ENCODE measurements at places on chromosomes 6 and 20.

DNA sequence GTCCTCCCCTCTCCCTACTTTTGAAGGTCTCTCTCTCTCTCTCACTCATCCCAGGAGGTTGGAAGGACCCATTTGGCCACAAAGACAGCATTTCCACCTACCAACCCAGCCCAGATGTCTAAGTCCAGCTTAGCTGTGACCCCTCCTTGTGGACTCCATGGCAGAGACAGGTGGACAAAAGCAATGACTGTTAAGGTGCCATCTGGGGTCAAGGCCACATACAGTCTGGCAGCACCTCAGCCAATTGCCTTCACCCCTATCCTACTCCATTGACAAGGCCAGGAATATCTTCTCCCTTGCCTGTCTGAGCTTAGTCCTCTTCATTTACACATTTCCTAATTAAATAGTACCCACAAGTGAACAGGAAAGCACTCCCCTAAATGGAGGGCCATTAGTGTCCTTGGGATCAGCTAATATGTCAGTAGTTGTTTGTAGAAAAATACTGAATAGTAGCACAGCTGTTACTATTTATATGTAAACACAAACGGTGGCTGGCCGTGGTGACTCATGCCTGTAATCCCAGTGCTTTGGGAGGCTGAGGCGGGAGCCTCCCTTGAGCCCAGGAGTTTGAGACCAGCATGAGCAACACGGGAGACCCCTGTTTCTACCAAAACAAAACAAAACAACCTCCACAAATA is 28.8 kb downstream of the GCM1 start:
- DNase-seq, result peak; percentile 33

DNA sequence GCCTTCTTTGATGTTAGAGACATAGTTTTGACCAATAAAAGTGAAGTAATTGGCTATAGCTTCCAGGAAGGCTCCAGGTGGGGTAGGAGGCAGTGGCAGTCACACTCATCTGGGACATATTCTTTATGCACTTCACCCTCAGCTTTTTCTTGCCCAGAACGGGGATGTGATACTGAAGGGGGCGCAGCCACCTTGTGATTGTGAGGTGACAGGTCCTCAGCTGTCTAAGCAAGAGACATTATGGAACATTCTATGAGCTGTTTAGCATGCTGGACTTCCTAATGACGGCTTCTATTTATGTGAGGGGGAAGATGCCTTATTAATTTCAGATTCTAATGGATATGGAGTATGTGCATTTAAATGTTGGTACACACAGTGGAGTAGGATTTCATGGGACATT is 151.3 kb upstream of the ZFP64 start:
- DNase-seq, result no peak

DNA sequence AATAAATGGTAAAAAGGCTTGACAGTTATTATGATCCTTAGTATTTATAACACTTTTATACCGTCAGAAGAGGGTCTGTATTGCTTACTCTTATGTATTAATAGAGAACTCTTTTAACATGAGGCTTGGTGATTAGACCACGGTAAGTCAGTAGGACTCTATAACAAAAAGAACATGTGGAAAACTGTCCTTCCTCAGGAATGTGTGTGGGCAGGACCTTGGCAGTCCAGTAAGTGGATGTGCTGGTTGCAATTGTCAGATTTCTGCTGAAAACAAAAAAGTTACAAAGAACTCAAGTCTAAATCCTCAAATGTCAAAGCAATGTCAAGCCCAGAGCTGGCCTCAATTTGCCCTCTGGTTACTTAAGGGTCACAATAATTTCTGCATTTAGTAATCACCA is 81.1 kb downstream of the PLCG1 start:
- DNase-seq, result no peak

DNA sequence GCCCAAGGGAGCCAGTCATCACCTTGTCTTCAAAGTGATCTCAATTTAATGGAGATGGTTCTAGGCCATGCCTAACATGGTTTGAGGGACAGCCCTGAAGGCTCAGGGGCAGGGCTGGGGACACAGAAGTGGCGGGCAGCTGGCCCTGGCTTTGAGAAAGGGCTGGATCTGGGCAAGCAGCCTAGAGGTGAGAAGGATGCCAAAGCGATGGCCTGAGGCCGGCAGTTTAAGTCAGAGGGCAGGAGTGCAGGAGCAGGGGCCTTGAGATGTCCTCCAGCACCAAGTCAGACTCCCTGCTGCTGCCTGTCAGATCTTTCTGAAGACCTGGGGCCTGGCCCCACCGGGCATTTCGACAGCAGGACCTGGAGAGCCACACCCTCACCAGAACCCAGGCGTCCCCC is 28.4 kb upstream of the APMAP start:
- DNase-seq, result no peak

GRCh38 chr20:14611479-14611878 is 274.1 kb upstream of the FLRT3 start:
- no peak for DNase-seq

DNA sequence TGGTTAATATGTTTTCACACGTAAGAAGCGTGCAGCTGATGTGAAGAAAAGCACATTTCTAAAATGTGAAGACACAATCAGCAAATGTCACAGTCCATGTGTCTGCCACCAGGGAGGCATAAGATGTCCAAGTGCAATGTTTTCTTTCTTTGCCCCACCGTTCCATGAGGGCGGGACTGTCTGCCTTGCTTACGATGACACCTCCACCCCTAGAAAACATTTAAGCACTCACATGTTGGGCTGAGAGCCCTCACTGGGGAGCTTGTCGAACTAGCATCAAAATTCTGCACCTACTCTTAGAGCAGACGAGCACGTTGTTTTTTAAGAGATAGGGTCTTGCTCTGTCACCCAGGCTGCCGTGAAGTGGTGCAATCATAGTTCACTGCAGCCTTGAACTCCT is 57.6 kb downstream of the PSMG4 start:
- no peak for DNase-seq

DNA sequence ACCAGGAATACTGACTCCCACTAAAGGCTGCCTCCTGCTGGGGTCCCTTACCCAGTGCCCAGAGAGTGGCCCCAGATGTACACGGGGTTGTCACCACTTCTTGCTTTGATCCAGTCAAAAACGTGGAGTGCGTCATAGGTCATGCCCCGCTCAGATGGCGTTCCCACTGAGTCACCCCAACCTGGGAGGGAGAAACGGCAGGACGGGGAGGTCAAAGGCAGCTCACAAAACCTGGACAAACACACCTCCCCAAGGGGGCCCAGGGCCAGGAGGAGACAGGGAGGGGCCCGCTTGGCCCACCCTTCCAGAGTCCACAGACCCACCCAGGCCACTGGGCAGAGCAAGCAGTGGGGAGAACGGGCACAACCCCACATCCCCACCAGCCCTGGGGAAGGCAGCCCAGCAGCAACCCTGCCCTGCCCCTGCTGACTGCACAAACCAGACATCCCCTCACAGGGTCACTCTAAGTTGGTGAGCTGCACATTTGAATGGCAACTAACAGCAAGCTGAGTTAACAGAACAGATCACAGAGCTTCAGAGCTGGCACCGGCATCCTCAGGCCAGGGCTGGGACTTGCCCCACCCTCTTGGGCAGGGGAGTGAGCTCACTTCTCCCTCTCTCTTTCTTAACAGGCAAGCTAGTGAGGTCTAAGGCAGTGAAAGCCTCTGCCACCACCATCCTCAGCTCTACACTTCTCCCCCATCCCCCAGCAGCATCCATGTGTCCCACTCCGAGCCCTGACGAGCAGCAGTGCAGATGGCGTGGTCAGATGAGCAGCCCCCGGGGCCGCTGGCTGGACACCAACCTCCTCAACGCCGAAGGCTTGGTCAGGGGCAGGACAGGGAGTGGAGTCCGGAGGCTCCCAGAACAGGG is 61.7 kb downstream of the PYGB start:
- peak; percentile 72 for DNase-seq

DNA sequence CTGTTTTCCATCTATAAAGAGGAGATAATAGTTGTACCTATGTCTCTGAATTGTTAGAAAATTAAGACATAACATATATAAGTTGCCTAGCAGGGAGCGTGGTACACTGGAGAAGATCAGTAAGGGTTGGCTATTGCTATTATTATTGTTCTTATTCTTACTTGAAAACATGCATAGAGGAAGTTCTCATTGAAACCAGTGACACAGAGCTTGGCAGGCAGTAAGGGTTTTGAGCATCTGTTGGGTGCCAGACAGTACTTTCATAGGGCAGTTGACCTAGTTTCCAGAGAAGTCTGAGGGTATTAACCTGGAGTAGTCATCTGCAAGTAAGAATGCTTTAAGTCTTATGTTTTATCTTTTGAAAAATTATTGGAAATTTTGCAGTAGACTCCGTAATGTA is 13.3 kb upstream of the SGK1 start:
- DNase-seq, result no peak

DNA sequence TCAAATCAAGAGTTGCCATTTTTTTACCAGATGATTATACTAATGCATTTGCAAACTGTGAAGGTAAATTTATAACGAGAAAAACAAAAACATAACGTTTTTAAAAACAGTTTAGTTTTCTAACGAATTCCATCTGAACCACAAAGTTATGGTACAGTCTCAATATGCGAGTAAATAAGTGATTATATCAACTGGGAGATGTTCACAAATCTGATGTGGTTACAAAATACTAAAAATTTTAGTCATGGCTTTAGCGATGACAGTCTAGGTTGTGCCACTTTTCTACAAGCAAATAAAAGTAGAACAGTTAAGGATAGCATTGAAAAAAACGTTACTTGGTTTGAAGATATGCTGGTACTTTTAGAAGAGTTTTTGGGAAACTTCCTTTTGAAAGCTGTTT is 186.8 kb downstream of the FUT9 start:
- DNase-seq, result no peak

DNA sequence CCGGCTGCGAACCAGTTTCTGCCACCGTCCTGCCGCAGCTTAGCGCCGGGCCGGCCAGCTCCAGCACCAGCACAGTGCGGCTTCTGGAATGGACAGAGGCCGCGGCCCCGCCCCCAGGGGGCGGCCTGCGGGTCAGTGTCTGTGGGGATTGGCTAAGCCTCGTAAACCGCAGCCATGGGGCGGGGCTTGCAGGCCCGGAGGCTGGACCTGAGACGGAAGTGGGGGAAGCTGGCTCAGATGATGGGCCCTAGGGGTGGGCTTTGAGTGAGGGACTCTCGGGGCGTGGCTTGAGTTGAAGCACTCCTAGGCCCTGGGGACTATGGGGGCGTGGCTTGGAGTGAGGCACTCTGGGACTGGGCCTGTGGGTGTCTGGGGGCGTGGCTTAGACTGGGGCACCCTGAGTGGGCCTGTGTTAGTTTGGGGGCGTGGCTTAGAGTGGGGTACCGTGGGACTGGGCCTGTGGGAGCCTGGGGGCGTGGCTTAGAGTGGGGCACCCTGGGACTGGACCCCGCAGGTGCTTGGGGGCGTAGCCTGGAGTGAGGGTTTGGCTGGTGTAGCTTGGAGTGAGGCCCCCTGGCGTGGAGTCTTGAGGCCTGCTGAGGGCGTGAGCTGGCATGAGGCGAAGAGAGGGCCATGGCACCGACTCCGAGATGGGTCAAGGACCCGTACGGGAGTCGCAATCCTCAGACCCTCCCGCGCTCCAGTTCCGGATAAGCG is 6.6 kb downstream of the L3MBTL1 start:
- peak; percentile 99 for DNase-seq

DNA sequence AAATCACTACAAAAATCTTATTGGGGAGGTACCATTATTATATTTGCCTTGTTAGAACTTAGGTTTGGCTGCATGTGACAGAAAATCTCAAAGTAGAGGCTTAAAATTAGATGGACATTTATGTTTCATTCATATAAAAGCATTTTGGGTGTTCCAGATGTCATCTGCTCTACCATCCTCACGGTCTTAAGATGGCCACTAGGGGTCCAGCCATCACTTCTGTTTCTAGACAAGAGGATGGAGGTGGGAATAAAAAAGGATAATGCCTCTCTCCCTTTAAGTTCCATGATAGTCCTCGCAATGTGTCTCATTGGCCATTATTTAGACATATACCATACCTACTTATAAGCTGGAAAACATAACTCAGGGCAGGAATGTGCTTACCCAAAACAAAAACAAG is 929.5 kb downstream of the KIF16B start:
- no peak for DNase-seq
